ENCODE measurements at places on chromosomes 1 and 21.

DNA sequence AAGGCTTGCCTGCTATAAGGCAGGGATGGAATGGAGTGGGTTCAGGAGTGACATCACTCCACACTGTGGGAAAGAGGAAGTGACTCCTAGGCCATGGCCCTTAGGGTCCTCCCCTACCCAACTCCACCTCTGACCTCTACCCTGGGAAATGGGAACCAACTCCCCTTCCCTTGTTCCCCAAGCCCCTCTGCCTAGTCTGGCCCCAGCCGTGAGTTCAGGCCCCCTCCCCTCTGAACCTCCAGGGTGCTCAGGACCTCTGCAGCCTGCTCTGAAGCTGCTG is 3.8 kb upstream of the GUCA2A start:
- DNase-seq: no peak

DNA sequence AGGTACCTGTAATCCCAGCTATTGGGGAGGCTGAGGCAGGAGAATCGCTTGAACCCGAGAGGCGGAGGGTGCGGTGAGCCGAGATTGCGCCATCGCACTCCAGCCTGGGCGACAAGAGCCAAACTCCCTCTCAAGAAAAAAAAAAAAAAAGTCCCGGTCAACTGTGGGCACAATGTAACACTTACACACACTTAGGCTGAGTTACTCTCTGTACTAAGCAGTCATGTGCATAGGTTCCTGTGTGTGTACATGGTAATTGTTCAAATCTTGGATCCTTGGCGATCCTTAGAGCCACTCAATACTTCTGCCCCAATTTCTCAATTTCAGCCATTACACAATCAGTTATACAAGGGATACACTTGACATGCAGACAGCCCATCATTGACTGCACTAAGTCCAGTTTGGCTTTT is 11.6 kb downstream of the SDCCAG8 start:
- DNase-seq: no peak

DNA sequence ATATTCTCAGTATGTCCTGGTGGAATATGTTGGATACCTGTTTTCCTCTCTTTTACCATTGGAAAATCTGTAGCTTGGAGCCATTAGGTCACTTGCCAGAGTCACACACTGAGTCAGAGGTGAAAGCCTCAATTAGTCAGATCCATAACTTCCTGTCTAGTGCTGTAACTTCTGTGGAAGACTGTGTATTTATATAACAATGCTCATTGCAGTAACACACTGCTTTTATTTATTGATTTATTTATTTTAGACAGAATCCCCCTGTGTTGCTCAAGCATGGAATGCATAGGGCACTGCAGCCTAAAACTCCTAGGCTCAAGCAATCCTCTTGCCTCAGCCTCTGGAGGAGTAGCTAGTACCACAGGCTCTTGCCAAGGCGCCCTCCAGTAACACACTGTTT is 1.3 kb upstream of the DOCK7 start:
- DNase-seq: no peak

DNA sequence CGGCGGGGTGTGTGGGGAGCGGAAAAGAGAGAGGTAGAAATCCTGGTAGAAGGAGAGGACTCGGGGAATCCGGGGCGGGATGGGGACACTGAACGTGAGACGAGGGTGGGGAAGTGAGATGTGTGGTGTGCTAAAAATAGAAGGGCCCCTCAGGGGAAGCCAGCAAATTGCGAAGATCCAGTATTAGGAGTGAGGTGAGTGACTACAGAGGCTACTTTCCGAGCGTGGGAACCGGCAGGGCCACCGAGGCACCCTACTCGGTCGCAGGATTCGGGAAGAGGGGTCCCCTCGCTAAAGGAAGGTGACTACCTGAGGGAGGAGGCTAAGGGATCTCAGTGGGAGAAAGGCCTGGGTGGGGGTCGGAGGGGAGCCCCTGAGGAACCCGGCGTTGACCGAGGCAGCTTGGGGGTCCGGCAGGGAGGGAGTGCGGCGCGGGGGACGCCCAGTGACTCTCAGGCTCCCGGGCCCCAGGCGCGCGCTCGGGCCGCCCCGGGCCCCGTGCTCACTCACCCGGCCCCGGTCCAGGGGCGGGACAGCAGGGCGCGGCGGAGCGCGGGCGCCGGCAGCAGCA is 318 bp downstream of the ALDH4A1 start:
- DNase-seq: no peak

GRCh38 chr21:35857095-35857494 is 203.2 kb downstream of the SETD4 start:
- no peak for DNase-seq

- DNase-seq: no peak
Observed at GRCh38 chr21:41364308-41364707, 2.5 kb downstream of the MX2 start.

DNA sequence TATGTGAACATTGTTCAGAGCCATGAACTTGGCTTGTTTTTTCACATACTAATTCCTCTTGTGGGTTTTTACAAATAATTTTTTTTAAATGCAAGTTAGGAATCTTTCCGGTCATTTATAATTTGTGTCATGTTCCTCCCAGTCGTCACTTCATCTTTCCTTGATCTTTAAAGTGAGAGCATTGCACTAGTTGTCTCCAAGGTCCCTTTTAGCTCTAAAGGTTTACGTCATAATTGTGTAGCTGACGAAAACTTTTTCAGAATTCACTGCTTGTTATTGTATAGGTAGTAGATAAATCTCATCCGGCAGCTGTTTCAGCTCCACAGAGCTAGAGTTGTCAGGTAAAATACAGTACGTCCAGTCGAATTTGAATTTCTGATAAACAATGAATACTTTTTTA is 33.6 kb downstream of the SOAT1 start:
- DNase-seq: no peak

DNA sequence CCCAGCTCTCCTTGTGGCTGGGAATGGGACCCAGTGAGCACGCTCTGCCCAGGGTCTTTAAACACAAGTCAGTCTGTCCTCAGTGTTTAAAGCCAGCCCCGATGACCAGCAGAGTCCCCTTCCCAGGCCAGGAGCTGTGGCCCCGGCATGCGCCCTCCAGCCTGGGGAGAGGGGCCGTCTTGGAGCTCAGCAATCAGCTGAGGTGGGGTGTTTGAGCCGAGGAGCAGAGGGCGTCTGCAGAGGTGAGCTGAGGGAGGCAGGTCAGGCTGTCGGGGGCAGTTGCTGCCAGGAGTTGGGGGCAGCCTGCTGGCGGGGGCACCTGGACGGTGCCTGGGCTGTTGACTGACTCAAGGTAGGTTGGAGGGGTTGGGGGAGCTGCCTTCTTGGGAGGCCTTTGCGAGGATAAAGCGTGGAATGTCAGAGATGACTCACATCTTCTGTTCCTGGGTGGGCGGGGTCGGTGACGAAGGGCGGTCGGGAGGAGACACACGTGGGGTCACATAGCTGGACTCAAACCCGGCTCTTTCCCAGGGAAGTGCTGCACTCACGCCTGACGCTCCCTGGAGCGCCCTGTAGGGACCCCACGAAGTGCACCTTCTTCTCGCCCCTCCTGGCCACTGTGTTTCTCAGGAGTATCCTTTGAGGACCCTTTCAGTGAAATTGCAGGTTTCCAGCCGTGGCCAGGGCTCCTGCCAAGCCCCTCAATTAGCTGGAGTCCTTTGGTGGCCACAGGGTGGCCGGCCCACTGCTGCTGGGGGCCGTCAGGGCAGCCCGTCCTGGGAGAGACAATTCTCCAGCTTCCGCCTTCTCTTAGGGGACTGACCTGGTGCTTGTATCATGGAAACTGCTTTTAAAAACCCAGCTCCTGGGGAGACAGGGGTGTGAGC is 86.2 kb downstream of the SIK1 start:
- no peak for DNase-seq

- no peak for DNase-seq
Observed at GRCh38 chr21:36948686-36949085, 17.8 kb downstream of the HLCS start.

DNA sequence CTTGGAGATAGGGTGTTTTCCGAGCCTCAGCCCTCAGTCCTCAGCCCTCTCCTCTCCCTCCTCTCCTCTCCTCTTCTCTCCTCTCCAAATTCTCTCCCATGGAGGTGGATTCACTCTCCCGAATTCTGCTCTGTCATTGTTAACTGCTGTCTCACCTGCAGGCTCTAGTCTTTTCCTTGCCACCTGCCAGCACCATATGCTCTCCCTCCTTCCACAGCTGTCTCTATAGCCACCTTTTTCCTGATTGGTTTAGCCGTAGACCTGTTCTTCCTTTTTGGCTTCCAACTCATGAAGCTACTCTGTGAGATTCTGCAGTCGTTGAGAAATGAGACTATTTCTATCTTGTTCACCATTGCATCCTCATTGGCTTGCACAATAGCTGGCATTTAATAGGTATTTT is 19.7 kb downstream of the COG2 start:
- no peak for DNase-seq

GRCh38 chr1:110462964-110463363 is 12.0 kb downstream of the PROK1 start:
- DNase-seq: no peak

DNA sequence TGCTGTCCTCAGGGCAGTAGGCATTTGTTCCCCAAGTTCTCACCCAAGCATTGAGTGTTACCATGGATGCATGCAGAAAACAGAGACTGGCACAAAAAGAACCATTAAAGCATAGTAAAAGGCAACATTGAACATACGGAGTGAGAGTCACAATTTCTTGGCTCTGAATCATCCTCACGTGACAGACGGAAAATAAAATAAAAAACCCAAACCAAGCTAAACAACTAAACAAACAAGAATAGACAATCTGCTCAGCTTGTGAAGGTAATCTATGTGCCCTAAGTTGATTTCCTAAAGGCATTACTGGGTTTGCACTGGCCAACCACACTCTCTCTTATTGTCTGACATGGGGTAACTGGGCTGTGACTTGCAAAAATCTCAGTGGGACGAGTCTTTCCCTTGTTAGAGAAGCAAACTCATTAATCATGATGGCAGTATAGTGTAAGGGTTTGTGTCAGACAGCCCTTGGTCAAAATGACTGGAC is 306.0 kb downstream of the ASTN1 start:
- DNase-seq: no peak

DNA sequence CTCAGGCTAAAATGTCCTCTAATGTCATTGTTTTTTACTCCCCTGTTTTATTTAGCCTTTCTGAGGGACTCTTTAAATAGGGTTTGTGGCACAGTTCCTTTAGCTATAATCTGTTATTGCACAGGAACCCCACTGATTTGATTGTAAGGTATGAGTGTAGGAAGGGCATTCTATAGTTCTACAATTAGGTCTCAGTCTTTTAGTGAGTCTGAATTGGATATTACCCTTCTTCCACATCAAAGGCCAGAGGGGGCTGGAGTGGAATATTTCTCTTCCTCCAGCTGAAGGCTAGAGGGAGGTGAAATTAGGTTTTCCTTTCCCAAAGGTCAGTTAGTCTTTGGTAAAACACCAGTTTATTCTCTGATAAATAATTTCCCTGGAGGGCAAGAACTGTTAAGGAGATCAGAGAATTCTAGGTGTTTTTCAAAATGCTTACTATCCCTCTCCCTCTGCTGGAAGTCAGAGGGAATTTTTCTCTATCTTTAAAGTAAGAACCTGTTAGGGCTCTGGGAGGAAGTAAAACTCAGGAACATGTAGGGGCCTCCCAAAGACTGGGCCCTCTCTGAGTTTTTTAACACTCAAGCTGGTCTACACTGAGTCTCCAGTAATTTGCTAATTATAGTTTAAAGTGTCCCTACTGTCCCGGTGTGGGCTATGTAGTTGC is 176.3 kb upstream of the ZNHIT6 start:
- DNase-seq: no peak

DNA sequence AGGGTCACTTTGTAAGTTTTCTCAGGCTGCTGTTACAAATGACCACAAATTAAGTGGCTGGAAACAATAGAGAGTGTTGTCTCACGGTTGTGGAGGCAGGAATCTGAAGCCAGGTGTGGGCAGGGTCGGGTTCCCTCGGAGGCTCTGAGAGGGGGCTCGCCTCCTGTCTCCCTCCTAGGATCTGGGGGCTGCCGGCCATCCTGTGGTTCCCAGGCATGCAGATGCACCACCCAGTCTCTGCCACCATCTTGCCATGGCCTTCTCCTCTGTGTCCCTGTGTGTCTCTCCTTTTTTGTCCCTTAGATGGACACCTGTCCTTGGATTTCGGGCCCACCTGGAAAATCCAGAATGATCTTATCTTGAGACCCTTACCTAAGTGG is 4.8 kb downstream of the TP73 start:
- no peak for DNase-seq

- no peak for DNase-seq
Observed at GRCh38 chr1:119962296-119962968, 66.1 kb upstream of the ADAM30 start.

GRCh38 chr1:179105393-179105792 is 23.5 kb downstream of the TOR3A start:
- DNase-seq: no peak

DNA sequence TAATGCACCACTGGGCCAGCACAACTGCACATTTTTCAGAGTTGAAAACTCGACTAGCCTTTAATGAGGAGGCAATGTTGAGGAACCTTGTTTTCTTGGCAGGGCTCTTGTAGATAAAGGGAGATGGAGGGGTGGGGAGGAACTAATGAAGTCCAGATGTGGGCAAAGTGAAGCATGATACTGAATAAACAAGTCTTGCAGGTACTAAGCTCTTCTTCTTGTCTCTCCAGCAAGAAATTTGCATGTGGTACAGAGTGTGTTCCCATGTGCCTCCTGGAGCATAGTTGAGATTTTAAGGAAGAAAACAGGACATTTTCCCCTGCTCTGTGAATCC is 47.0 kb downstream of the PLPP3 start:
- DNase-seq: no peak

DNA sequence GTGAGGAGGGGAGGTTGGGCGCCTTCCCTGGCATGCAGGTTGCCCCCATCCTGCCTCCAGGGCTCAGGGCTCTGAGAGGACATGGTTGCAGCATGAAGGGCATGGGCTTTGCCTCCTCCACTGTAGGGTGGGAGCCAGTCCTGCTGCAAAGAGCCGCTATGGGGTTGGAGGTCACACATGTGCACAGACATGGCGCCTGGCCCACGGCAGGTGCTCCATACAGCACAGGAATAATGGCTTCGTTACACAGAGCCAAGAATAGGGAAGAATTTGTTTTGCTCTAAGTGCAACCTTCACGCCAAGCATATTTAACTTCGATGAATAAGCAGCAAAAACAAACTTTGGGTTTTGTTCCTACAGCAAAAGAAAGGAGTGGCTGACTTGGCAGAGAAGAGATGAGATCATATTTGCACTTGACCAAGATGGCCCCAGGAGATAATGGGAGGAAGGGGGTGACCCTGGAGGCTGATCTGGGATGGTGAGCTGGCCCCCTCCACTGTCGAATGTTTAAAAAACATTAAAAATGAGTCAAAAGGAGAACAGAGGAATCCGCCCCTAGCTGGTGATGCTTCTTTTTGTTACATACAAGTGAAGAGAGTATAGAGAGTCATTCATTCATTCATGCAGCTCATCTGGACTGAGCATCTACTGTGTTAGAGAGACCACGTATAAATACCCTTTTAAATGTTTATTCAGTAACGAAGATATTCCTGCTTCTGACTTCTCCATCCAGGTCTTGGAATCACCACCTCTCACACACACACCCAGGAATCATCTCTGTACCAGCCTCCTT is 12.4 kb upstream of the C2CD2 start:
- DNase-seq: peak; percentile 8

- no peak for DNase-seq
Observed at GRCh38 chr1:110002695-110003094, 18.1 kb downstream of the AHCYL1 start.

DNA sequence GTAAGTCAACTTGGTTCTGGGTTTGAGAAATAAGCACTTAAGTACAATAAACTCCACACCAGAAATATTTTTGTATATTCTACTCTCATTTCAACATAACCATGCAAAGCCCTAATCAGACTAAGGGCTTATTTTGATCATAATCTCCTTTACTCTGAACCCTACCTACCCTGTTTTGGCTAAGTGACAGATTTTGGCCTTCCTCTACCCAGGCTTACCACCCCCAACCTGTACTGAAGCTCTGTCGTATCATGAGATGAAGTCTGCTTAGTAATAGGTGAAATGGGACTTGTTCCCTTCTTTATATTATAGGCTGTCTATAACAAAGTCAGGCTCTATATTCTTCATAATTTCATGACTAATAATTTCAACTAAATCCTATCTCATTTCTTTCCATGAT is 135.5 kb downstream of the RERE start:
- no peak for DNase-seq
